ENCODE measurements at places on chromosomes 7 and 10. TPM values are rescaled to one million over a fixed set of nuclear protein-coding genes. Genes with fewer than 3 reads are reported as not detected.

C10orf90 gene
- 5.9 TPM for total RNA-seq

PIP4K2A gene
- total RNA-seq, result 43.2 TPM

NFE2L3 gene
- not detected for total RNA-seq

CALN1 gene
- not detected for total RNA-seq

PUS7 gene
- total RNA-seq, result 35.6 TPM
